AG10803 (cell line): ENCODE measurements at places on chromosomes 3 and 15.
A peak's percentile ranks its signal among the peaks of the same experiment; 100 is the strongest.

- peak; percentile 20 for DNase-seq
These were observed 17.2 kb upstream of the TIMP4 start for GRCh38 chr3:12175844-12176453.

DNA sequence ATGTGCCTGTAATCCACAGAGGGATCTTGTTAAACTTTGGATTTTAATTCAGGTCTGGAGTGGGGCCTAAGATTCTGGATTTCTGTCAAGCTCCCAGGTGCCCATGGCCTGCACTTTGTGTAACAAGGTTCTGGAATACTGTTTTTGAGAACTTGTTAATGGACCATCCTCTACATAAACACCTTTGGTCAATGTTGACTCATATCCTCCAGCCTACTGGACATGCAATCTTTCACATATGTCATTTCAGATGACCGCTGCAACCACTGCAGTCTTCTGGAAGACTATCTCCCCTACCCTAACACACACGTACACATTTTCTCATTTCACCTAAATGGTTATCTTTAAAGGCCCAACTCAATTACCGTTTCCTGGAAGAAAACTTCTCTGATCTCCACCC, 302.1 kb upstream of the TPRG1 start:
- no peak for DNase-seq

DNA sequence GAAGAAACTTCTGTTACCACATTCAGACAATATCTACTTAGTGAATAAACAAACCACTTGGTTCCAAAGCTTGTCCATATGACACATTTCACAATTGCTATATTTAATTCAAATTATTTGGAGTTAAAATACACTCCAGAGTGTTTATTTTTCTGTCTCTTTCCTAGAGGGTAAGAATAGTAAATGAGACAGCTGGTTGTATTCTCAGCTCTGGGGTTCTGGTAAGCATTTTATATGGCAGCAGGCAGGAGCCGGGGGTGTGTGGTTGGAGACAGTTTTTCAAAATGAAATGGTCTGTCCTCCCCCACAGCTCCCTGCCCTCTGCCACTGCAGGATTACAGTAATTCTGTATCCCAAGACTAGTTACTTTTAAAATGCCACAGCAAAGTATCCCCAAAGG, 10.9 kb upstream of the SEC61A1 start:
- no peak for DNase-seq

DNA sequence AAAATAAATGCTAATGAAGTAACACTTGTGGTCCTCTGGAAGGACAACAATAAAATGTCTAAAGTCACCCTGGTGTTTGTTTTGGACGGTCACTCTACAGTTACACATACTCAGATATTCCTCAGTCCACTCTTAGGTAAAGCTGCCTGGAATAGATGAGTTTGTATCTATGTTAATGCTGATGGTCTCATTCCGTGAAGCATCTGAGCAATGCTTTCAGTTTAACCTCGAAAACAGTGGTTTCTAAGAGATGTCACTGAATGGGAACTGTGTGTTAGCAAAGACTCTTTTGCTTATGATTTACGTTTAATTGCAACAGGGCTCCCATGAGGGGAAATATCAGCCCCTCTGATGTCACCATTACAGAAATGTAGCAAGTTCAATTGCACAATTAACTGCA, 49.1 kb downstream of the FBN1 start:
- peak; percentile 62 for DNase-seq

DNA sequence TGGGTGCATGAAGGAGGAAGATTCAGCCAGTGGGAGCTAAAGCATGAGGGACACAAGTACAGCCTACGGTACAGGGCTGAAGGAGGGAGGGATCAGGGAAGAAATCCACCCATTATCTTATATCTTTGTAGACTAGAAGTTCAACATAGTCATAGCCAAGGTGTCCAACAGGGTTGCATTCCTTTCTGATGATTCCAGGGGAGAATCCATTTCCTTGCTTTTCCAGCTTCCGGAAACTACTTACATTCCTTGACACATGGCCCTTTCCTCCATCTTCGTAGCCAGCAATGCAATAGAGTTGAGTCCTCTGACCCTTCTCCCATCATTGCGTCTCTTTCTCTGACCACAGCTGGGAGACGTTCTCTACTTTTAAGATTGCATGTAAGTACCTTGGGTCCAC, 471.0 kb upstream of the SEMA6D start:
- DNase-seq, result no peak

DNA sequence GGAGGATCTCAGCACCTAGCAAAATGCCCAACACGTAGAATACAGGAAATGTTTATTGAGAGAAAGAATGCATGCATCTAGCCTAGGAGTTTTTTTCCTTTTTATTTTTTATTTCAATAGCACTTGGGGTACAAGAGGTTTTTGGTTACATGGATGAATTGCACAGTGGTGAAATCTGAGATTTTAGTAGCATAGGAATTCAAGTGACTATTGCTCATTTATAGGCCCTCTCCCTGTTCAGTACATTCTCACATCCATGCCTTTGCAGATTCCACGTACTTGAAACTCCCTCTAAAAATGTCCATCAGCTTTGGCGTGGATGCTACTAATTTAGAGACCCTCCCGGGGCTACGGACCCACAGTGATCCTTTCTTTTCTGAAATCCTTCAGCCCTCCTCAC, 61.7 kb upstream of the PIAS1 start:
- no peak for DNase-seq
